ENCODE measurements at places on chromosomes 1 and 21. TPM values are rescaled to one million over a fixed set of nuclear protein-coding genes. Genes with fewer than 3 reads are reported as not detected.

Gene ATAD3C
- 1.1 TPM for total RNA-seq

Gene AMY2A
- not detected for total RNA-seq

Gene LAMTOR2
- 150 TPM for total RNA-seq

Gene NGF
- 20.0 TPM for total RNA-seq

Gene TDRD10
- total RNA-seq = 1.3 TPM

Gene C2CD4D
- not detected for total RNA-seq

Gene CHI3L2
- total RNA-seq = 0.24 TPM

Gene FAM177B
- total RNA-seq = 0.27 TPM

Gene NKAIN1
- 56.8 TPM for total RNA-seq

Gene NLRP3
- total RNA-seq = 0.46 TPM

Gene CHI3L1
- 4.9 TPM for total RNA-seq

Gene RGS7
- 8.6 TPM for total RNA-seq

Gene GCSAML
- 0.25 TPM for total RNA-seq

Gene SLAMF6
- 0.38 TPM for total RNA-seq

Gene ZFYVE9
- 32.2 TPM for total RNA-seq

Gene OR2L5
- total RNA-seq = not detected

Gene RAB7B
- total RNA-seq = 3.4 TPM

Gene AMPD1
- total RNA-seq = not detected

Gene EFNA1
- total RNA-seq = 2.0 TPM

Gene MPL
- 0.08 TPM for total RNA-seq

Gene NBPF6
- 0.83 TPM for total RNA-seq

Gene PRDM16
- total RNA-seq = 0.41 TPM

Gene SDC3
- 7.6 TPM for total RNA-seq

Gene TFF2
- total RNA-seq = not detected

Gene RIPPLY3
- total RNA-seq = not detected

Gene H6PD
- total RNA-seq = 9.1 TPM

Gene OR2AK2
- total RNA-seq = not detected

Gene FCRL6
- 0.27 TPM for total RNA-seq

Gene CELA3B
- not detected for total RNA-seq

Gene SPATA45
- total RNA-seq = not detected

Gene WNT9A
- 0.93 TPM for total RNA-seq

Gene OPN3
- 6.4 TPM for total RNA-seq

Gene MARK1
- total RNA-seq = 42.9 TPM

Gene GLRX2
- total RNA-seq = 17.0 TPM

Gene KIAA0040
- 0.22 TPM for total RNA-seq

Gene LRRIQ3
- total RNA-seq = 0.41 TPM

Gene KCNQ4
- total RNA-seq = 0.11 TPM
